IgD-negative memory B cell (primary cell): ENCODE measurements at places on chromosomes 1 and 21. TPM values are rescaled to one million over a fixed set of nuclear protein-coding genes. Genes with fewer than 3 reads are reported as not detected.

The DMBX1 gene
- polyA plus RNA-seq, result not detected

The ADCY10 gene
- 0.49 TPM for polyA plus RNA-seq

The RGS5 gene
- 4.4 TPM for polyA plus RNA-seq

The NIPAL3 gene
- 36.3 TPM for polyA plus RNA-seq

The FMOD gene
- 0.28 TPM for polyA plus RNA-seq

The LAMB3 gene
- polyA plus RNA-seq, result not detected

The CYP4A22 gene
- polyA plus RNA-seq, result not detected

The DNASE2B gene
- not detected for polyA plus RNA-seq

The OVAAL gene
- not detected for polyA plus RNA-seq

The TSPAN1 gene
- polyA plus RNA-seq, result not detected

The MINDY1 gene
- 2.3 TPM for polyA plus RNA-seq

The RGSL1 gene
- not detected for polyA plus RNA-seq

The MAP1LC3C gene
- polyA plus RNA-seq, result not detected

The KLHDC8A gene
- polyA plus RNA-seq, result 0.20 TPM

The AVPR1B gene
- polyA plus RNA-seq, result not detected

The TBX19 gene
- 2.5 TPM for polyA plus RNA-seq

The ATXN7L2 gene
- 7.3 TPM for polyA plus RNA-seq

The S100A14 gene
- not detected for polyA plus RNA-seq

The PLA2G2C gene
- polyA plus RNA-seq, result not detected

The EDEM3 gene
- polyA plus RNA-seq, result 7.9 TPM

The ETV3L gene
- polyA plus RNA-seq, result not detected

The ZCCHC17 gene
- polyA plus RNA-seq, result 32.4 TPM

The TNNI3K gene
- polyA plus RNA-seq, result not detected

The PGLYRP4 gene
- not detected for polyA plus RNA-seq

The SERBP1 gene
- polyA plus RNA-seq, result 117 TPM
